ENCODE measurements at places on chromosomes 3 and 15. TPM values are rescaled to one million over a fixed set of nuclear protein-coding genes. Genes with fewer than 3 reads are reported as not detected.

- DNase-seq = no peak
These were observed 87.8 kb downstream of the WNT7A start for GRCh38 chr3:13792051-13792490.

CADM2 gene
- total RNA-seq = 3.7 TPM

GOLGA8Q gene
- 2.7 TPM for total RNA-seq

- no peak for DNase-seq
These were observed 309.5 kb upstream of the SLITRK3 start for GRCh38 chr3:165505657-165506056.

DNA sequence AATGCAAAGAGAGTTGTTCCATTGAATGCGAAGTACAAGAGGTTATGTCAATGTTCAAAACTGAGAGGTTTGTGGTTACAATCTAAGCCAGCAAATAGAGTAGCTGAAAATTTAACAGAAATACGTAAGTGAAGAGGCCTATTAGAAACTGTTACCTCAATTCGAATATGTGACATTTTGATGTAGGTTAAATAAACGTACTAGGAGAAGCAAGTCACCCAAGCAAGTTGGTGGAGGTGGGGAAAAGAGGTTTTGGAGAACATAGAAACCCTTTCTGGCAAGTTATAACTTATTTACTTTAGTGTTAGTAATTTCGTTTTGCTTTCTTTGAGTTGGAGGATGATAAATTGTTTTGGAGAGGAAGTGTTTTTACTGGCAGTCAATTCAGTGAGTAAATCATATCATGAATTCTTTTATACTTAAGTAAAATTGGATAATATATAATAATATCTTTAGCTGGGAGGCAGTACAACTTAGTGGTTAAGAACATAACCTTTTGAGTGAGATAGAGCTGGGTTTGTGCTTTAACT lies 91.2 kb upstream of the NAALADL2 start:
- DNase-seq = no peak

PDCD10 gene
- total RNA-seq = 71.7 TPM

KBTBD13 gene
- total RNA-seq = not detected

- no peak for DNase-seq
These were observed 872 bp downstream of the DLEC1 start for GRCh38 chr3:38039899-38040261.

ACKR4 gene
- not detected for total RNA-seq

CRYGS gene
- not detected for total RNA-seq

Measured in vagina (tissue), 2 donors.